ENCODE measurements at places on chromosomes 7 and 10.

GRCh38 chr7:17304926-17305325, 6.5 kb downstream of the AHR start:
- H3K27ac ChIP-seq = peak overlapping the region; percentile 73
- H3K27me3 ChIP-seq = no peaks in the 10 kb centered on the region
- H3K36me3 ChIP-seq = peaks cover 1% of the 10 kb centered on the region
- peak overlapping the region; percentile 55 for H3K4me3 ChIP-seq
- peak; percentile 97 for DNase-seq

GRCh38 chr10:14102056-14102455, 228.7 kb downstream of the FRMD4A start:
- H3K27ac ChIP-seq = no peak overlapping the region
- DNase-seq = no peak
- no peaks in the 10 kb centered on the region for H3K4me1 ChIP-seq
- no peaks in the 10 kb centered on the region for H3K27me3 ChIP-seq
- H3K36me3 ChIP-seq = no peaks in the 10 kb centered on the region

DNA sequence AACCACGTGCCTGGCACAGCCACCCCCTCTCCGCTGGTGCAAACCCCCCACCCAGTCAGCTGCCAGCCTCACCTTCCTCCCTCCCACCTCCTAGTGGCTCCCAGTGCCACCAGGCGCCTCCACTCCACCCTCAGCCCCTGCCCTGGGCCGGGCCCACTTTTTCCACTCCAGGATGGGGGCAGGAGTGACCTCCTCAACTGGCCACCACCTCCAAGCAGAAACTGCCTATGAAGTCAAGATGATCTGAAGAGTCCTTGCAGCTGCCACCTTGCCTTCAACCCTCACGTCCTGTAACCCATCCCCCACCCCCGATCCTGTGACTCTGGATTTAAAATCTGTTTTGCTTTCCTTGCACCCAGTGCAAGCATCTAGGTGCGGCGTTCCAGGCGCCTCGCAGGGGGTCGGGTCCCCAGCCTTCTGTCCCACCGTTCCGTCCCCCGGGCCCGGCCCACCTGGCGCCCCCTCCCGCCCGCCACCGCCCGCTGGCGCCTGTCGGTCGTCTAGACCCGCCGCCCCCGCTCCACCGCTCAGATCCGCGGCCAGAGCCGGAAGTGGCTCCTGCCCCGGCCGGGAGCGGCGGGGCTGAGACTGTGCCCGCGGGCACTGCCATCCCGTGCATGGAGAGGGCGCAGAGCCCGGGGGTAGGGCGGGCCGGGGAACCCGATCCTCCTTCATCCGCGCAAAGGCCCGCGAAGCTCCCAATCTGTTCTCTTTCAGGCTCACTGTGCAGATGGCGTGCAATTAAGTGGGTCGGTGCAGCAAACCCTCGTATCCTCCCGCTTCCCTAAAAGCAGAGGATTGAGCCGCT, 51.2 kb upstream of the GTF2I start:
- no peak overlapping the region for H3K27ac ChIP-seq
- peaks cover 27% of the 10 kb centered on the region for H3K4me1 ChIP-seq
- peak overlapping the region; percentile 43 for H3K4me3 ChIP-seq

DNA sequence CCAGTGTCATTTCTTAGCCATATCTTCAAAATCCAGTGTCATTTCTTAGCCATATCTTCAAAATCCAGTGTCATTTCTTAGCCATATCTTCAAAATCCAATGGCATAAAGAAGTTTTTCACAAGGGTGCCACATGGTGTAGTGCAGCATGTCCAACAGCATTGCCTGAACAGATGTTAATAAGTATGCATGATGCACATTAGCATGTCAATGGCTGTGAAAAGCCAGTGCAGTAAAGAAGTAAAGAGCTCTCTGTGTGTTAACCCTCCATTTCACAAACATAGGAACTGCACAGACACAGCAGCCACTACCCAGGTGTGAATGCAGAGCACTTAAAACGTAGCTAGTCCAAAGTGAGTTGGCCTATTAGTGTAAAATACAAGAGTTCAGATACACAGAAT, 89.8 kb downstream of the GNAI1 start:
- H3K4me3 ChIP-seq = no peak overlapping the region
- H3K36me3 ChIP-seq = no peaks in the 10 kb centered on the region
- H3K27me3 ChIP-seq = no peaks in the 10 kb centered on the region
- DNase-seq = no peak

DNA sequence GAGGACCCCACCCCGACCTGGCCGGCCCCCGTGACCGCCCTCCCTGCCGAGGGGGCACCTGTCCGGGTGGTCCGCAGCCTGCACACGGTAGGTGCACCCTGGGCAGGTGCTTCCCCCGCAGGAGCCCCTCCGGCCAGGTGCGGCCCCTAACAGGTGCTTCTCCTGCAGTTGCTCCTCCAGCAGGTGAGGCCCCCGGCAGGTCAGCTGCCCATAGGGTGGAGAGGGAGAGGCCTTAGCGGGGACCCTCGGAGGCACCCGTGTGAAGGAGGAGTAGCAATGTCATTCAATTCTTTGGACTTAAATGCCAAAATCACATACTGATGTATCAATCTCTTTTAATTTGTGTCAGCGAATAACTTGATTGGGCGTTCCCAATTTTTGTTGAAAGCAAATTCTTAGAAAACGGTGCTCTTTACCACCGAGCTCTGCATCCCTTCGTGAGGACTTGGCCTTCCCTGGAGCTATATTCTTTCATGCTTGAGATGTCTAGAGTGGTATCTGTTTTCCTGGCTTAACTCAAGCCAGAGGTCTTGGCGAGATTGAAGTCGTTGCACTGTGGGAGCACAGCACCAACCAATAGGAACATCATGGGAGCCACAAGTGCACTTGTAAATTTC, 738 bp upstream of the NCAPG2 start:
- DNase-seq = peak; percentile 18
- H3K4me3 ChIP-seq = peak overlapping the region; percentile 99
- H3K27me3 ChIP-seq = no peaks in the 10 kb centered on the region

DNA sequence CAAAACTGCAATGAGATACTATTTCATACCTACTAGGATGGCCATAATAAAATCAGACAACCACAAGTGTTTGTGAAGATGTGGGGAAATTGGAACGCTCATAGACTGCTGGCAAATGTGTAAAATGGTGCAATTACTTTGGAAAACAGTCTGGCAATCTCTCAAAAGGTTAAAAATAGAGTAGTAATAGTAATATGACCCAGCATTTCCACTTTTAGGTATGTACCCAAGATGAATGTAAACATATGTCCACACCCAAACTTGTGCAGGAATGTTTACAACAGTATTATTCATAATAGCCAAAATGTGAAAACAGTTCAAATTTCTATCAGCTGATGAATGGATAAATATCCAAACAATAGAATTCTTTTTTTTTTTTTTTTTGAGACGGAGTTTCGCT, 731.6 kb upstream of the ANKRD30A start:
- H3K4me3 ChIP-seq = no peak overlapping the region
- H3K36me3 ChIP-seq = no peaks in the 10 kb centered on the region
- peak; percentile 99 for DNase-seq
- H3K27me3 ChIP-seq = no peaks in the 10 kb centered on the region
- H3K4me1 ChIP-seq = peaks cover 13% of the 10 kb centered on the region
- H3K27ac ChIP-seq = peak overlapping the region; percentile 21

- H3K27me3 ChIP-seq = no peaks in the 10 kb centered on the region
- peak; percentile 49 for DNase-seq
- peaks cover 44% of the 10 kb centered on the region for H3K4me1 ChIP-seq
- peak overlapping the region; percentile 76 for H3K27ac ChIP-seq
- peaks cover 10% of the 10 kb centered on the region for H3K36me3 ChIP-seq
Observed at GRCh38 chr10:87092376-87092860, 2.2 kb downstream of the GLUD1 start.

GRCh38 chr7:127751490-127752448, 99.8 kb downstream of the SND1 start:
- H3K4me3 ChIP-seq = no peak overlapping the region
- no peaks in the 10 kb centered on the region for H3K27me3 ChIP-seq
- no peak for DNase-seq
- peaks cover 5% of the 10 kb centered on the region for H3K36me3 ChIP-seq

- H3K36me3 ChIP-seq = no peaks in the 10 kb centered on the region
- DNase-seq = no peak
- no peaks in the 10 kb centered on the region for H3K4me1 ChIP-seq
- H3K4me3 ChIP-seq = no peak overlapping the region
Observed at GRCh38 chr7:142188154-142188553, 69.7 kb downstream of the PRSS58 start.

- peaks cover 16% of the 10 kb centered on the region for H3K4me1 ChIP-seq
- H3K27ac ChIP-seq = peak within 1 kb of the TSS; percentile 66
- H3K4me3 ChIP-seq = peak within 1 kb of the TSS; percentile 83
- DNase-seq = peak; percentile 90
Observed at GRCh38 chr7:156640257-156640948, at the start of gene RNF32. Gene RNF32, plus strand, starts transcription at chr7:156640774. Its CDS starts 3,104 bp downstream, at chr7:156643878.
